PC-9 (cell line): ENCODE measurements at places on chromosomes 2 and 18.

DNA sequence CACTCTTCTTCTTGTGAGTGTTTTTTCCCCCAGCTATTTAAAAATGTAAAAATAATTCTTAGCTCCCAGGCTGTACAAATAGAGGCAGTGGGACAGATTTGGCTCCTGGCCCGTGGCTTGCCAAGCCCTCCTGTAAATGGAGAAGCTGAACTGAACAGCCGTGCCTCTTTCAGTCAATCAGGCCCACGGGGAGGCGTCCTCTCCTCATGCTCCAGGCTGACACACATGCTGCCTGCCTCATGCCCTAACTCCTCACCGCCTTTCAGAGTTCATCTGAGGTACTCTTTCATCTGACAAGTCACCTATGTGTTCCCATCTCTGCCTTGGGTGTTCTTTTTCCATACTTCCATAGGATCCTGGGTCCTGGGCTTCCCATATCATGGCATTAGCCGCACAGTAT is 58.9 kb downstream of the BMP10 start:
- H3K4me3 ChIP-seq: no peak overlapping the region
- H3K27me3 ChIP-seq: no peaks in the 10 kb centered on the region; the same call in 1 of the 2 replicates
- DNase-seq: no peak

DNA sequence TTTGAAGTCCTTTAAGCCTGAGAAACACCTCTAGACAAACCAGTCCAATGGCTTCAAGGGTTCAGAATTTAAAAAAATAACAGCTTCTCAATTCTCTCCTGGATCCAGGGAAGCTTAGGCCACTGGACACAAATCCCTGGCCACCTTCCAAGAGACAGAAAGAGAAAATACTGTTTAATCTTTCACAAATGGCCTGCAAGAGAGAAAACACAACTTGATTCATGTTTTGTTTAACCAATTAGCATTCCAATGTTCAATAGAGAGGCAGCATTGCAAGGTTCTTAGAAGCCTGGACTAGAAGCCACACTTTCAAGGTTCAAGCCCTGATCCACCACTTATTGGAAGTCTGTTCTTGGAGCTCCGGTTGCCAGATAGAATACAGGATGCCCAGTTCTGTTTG is 109.0 kb upstream of the PARD3B start:
- no peaks in the 10 kb centered on the region for H3K36me3 ChIP-seq
- H3K27ac ChIP-seq: no peak overlapping the region
- no peaks in the 10 kb centered on the region for H3K27me3 ChIP-seq
- H3K4me3 ChIP-seq: no peak overlapping the region
- DNase-seq: no peak
- H3K4me1 ChIP-seq: no peaks in the 10 kb centered on the region

GRCh38 chr18:13470516-13471197 is 252.1 kb downstream of the LDLRAD4 start:
- H3K27ac ChIP-seq: no peak overlapping the region
- no peak for DNase-seq
- no peaks in the 10 kb centered on the region for H3K4me1 ChIP-seq
- no peak overlapping the region for H3K4me3 ChIP-seq
- peaks cover 53% of the 10 kb centered on the region for H3K27me3 ChIP-seq

DNA sequence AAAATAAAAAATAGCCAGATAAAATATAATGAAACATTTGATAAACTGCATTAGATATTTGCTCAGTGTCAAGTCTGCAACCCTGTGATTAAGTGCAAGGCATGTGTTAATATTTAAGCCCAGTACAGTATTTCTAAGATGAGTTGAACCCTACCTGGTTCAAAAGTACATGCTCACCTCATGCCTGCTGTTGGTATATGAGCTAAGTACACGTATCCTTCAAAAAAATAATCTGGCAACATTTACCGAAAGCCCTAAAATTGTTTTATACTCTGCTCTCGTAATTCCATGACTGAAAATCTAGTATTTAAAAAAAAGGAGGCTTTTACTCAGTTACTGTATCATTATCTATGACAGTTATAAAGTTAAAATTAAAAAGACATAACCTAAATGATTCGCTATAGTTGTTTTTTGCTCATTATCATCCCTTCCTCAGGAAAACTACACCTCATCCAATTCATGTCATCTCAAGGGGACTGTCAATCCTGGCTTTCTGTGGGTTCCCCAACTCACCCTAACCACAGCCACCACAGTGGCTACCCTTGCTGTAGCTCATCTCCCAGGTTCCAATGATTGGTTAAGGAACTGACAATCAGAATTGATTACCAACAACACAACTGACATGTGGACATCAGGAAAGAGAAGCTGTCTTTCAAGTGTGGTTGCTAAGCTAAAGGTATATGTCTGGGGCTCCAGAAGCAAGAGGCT is 10.6 kb downstream of the TLK1 start:
- no peaks in the 10 kb centered on the region for H3K27me3 ChIP-seq
- H3K4me1 ChIP-seq: peaks cover 32% of the 10 kb centered on the region
- no peak overlapping the region for H3K4me3 ChIP-seq
- H3K27ac ChIP-seq: no peak overlapping the region
- no peak for DNase-seq

- H3K27ac ChIP-seq: no peak overlapping the region
- no peak for DNase-seq
- no peaks in the 10 kb centered on the region for H3K4me1 ChIP-seq
- H3K36me3 ChIP-seq: no peaks in the 10 kb centered on the region
- no peaks in the 10 kb centered on the region for H3K27me3 ChIP-seq
Measured at GRCh38 chr18:69680123-69680522, 267.6 kb downstream of the CD226 start.

DNA sequence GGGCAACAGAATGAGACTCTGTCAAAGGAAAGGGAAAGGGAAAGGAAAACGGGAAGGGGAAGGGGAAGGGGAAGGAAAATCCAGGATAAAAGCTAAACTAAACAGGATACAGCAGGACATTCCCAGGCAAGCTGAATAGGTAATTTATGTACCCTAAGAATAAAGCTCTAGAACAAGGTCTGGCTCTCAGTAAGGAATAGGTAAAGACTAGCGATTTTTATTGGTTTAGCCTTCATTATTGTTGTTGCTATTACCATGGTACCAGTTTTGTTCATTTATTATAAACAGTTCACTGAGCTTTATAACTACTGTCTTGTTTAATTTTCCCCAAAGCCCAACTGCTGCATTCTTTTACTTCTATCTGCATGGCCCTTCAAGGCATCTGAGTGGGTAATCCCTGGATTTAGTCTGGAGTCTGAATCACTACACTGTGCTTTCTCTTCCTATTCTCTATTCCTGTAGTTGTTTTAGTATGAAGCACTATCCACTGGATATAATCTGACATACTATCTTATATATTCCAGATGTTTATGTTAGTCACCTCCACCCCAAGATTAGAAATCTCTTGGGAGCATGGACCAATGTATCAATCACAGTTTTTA is 127.1 kb upstream of the TANK start:
- no peak overlapping the region for H3K27ac ChIP-seq
- no peaks in the 10 kb centered on the region for H3K27me3 ChIP-seq
- peaks cover 20% of the 10 kb centered on the region for H3K4me1 ChIP-seq
- DNase-seq: no peak
- no peaks in the 10 kb centered on the region for H3K36me3 ChIP-seq

GRCh38 chr2:20568501-20569463 is 82.1 kb downstream of the HS1BP3 start:
- no peaks in the 10 kb centered on the region for H3K36me3 ChIP-seq
- peak overlapping the region; percentile 46 for H3K27ac ChIP-seq
- no peak overlapping the region for H3K4me3 ChIP-seq
- H3K27me3 ChIP-seq: no peaks in the 10 kb centered on the region
- H3K4me1 ChIP-seq: peaks cover 19% of the 10 kb centered on the region

GRCh38 chr2:161088658-161089350 is 71.4 kb upstream of the TANK start:
- no peaks in the 10 kb centered on the region for H3K4me1 ChIP-seq
- H3K27me3 ChIP-seq: no peaks in the 10 kb centered on the region
- H3K36me3 ChIP-seq: no peaks in the 10 kb centered on the region
- no peak overlapping the region for H3K27ac ChIP-seq
- H3K4me3 ChIP-seq: no peak overlapping the region
- DNase-seq: no peak

DNA sequence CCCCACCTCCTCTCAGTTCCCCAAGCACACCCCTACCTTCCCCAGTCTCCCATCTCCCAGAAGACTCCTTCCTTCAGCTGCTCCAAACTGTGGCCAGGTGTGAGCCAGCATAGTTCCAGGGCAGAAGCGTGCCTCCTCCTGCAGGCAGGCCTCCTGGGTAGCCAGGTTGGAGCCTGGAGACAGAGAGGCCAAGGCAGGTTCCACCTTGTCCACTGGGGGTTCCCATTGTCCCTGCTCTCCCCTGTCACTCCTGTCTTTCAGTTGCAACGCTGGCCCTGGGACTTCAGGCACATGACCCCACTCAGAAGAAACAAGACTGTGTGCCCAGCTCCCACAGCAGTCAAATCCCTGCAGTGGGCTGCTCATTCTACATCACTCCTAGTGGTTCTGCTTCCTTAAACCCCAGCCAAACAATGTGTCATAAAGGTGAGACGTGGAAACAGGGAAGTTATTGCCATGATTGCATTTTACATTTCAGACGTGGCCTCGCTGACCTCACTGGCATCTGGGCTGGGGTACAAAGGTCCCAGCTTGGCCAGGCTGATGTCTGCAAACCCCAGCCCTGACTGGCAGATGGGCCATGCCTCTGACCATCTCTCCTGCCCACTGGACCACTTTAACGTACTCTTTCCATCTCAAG is 96.5 kb upstream of the BOD1L2 start:
- no peak for DNase-seq
- H3K36me3 ChIP-seq: no peaks in the 10 kb centered on the region
- H3K27ac ChIP-seq: no peak overlapping the region
- H3K4me3 ChIP-seq: no peak overlapping the region
- no peaks in the 10 kb centered on the region for H3K27me3 ChIP-seq

- no peak overlapping the region for H3K27ac ChIP-seq
- H3K4me3 ChIP-seq: no peak overlapping the region
- H3K36me3 ChIP-seq: no peaks in the 10 kb centered on the region
- no peaks in the 10 kb centered on the region for H3K4me1 ChIP-seq
Measured at GRCh38 chr2:103435010-103435409, 673.2 kb downstream of the TMEM182 start.

GRCh38 chr2:147515213-147515612 is 329.6 kb upstream of the ACVR2A start:
- DNase-seq: no peak
- H3K27me3 ChIP-seq: no peaks in the 10 kb centered on the region
- no peak overlapping the region for H3K4me3 ChIP-seq

DNA sequence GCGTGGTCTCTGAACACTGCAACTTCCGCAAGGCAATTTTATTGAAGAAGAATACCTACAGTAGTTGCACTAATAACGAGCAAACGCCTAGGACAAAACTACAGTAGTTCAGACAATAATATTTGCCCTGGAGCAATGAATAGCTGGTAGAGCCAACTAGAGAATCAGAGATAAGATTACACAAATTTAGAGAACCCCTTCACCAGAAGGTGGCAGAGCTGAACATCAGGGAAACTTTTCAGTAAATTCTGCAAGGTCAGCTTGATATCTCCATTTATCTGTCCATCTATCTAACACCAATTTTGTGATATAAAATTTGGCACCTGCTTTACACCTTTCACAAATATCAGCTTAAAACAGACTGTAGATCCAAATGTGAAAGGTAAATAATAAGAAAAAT is 43.8 kb downstream of the CDH19 start:
- no peaks in the 10 kb centered on the region for H3K4me1 ChIP-seq
- H3K27ac ChIP-seq: no peak overlapping the region
- no peak overlapping the region for H3K4me3 ChIP-seq
- no peaks in the 10 kb centered on the region for H3K27me3 ChIP-seq
- H3K36me3 ChIP-seq: no peaks in the 10 kb centered on the region
- peak; percentile 47 for DNase-seq

DNA sequence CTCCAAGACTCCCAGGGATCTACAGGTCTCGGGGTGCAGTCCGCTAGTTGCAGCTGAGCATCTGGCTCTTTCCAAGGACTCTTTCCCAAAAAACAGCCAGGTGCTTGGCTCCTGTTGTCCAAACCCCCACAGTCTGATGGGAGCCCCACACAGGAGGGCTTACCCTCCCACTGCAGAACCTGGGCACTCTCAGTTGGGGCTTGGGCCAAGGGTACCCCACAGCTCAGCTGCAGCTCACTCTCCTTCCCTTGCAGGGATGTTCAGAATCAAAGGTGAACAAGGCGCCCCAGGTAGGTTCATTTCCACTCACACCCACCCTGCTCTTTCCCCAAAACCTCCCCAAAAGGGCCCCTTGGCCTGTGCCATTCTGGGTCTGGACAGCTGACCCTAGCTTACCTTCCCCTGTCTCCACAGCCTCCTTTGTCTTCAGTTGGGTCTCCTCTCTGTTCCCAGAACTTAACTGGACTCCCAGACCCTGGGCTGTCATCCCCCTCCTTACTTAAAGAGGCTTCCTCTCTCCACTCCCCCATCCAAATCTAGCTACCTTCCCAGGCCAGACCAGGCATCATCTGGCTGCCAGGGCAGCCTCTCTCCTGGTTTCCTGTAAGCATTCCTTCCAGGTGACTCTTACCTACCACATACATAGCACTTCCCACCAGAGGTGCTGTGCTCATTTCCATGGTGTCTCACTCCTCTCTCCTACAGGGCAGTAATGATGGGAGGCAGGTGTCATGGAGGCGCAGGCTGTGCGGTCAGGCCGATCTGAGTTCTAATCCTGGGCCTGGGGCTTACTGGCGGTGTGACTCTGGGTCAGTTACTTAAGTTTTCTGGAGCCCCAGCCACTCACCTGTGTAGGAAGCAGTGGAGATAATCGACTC is 29.5 kb downstream of the MARCO start:
- H3K36me3 ChIP-seq: no peaks in the 10 kb centered on the region
- peak overlapping the region; percentile 84 for H3K27ac ChIP-seq
- H3K27me3 ChIP-seq: no peaks in the 10 kb centered on the region
- no peak for DNase-seq

DNA sequence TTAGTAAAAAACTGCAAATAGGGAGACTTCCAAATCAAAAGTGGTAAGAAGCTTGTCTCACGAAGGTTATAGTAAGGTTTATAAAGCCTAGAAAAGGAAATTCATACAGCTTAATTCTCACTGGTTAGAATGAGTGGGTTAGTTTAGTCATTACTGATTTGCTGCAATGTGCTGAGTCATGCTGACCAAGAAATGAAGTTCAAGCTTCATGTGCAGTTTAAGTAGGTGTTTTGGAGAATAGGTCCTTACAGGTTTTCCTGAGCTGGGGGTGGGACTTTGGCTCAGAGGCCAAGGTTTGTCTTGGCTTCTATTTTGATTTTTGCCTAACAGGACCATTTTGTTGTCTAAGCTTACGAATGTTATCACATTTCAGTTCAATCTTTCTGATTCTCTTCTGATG is 15.1 kb downstream of the CLIP4 start:
- peaks cover 59% of the 10 kb centered on the region for H3K4me1 ChIP-seq
- DNase-seq: peak; percentile 62
- peaks cover 76% of the 10 kb centered on the region for H3K36me3 ChIP-seq
- no peaks in the 10 kb centered on the region for H3K27me3 ChIP-seq
- H3K4me3 ChIP-seq: peak overlapping the region; percentile 54
- peak overlapping the region; percentile 97 for H3K27ac ChIP-seq

GRCh38 chr2:156625360-156626170 is 189.4 kb downstream of the GPD2 start:
- H3K36me3 ChIP-seq: no peaks in the 10 kb centered on the region
- no peak overlapping the region for H3K27ac ChIP-seq
- DNase-seq: no peak
- H3K4me3 ChIP-seq: no peak overlapping the region
- no peaks in the 10 kb centered on the region for H3K27me3 ChIP-seq
